GM23248 (cell line): ENCODE measurements at places on chromosomes 5 and 9. TPM values are rescaled to one million over a fixed set of nuclear protein-coding genes. Genes with fewer than 3 reads are reported as not detected.
A peak's percentile ranks its signal among the peaks of the same experiment; 100 is the strongest.

ANKRD34B gene
- not detected in 2 replicates for total RNA-seq

STKLD1 gene
- 0.32 and 3.4 TPM in 2 replicates for total RNA-seq

S100Z gene
- not detected in 2 replicates for total RNA-seq

PCDHGB1 gene
- 0.25 and 0.86 TPM in 2 replicates for total RNA-seq

SLC2A6 gene
- total RNA-seq = 10.1 and 12.0 TPM in 2 replicates

SPEF2 gene
- 3.3 and 5.3 TPM in 2 replicates for total RNA-seq

ARL14EPL gene
- total RNA-seq = not detected in 2 replicates

- peak; percentile 75 for DNase-seq
Measured at GRCh38 chr5:145347026-145347616, 488.0 kb downstream of the PRELID2 start.

DNA sequence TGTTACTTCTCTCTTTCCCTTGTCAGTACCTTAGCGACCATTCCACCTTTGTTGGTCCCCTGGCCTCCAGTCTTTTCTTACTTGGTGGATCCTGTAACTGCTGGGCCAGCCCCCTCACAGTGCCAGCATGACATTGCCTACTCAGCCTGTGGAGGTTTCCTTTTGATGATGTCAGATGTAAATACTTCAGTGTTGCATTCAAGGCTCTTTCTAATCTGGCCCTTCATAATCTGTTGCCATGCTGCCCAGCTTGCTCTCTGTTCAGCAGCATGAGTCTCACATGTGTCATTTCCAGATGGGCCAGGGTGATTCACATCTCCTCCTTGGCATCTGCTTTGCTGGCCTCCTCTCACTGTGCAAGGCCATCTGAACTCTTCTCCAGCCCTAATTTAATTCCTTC lies 57.1 kb downstream of the MAST4 start:
- peak; percentile 97 for DNase-seq

GRCh38 chr9:97979788-97980478 lies 3.2 kb upstream of the ANP32B start:
- DNase-seq = peak; percentile 7

- DNase-seq = no peak
Measured at GRCh38 chr5:58825899-58826298, 243.0 kb downstream of the RAB3C start.

DNA sequence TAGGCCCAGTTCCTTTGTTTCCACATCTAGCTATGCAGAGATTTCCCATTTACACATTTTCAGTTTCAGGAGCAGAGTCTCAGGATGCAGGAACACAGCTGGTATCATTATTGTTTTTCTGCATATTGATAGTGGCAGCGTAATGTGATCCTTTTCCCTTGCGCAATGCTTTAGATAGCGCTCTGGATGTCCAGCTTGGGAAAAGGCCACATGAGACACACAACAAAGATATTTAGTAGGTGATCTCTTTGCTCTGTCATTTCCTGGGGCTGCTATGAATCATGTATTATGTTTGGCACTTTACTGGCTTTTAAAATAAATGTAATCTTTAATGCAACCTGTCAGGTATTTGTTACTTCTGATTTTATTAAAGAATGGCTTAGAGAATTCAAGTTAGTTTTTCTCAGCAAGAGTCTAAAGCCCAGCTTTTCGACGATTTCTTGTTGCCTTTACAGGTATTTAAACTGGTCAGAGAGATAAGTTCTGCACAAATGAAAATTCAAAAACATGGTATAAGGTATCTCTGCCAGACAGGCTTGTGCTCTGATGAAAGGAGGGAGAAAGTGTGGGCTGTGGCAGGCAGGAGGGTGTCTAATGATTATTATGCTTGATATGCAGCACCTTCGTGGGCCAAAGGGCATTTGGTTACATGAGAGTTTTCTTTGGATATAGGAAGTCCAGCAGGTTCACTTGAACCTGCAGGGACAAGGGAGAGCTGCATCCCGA lies 42.2 kb downstream of the PTTG1 start:
- DNase-seq = peak; percentile 80

DNA sequence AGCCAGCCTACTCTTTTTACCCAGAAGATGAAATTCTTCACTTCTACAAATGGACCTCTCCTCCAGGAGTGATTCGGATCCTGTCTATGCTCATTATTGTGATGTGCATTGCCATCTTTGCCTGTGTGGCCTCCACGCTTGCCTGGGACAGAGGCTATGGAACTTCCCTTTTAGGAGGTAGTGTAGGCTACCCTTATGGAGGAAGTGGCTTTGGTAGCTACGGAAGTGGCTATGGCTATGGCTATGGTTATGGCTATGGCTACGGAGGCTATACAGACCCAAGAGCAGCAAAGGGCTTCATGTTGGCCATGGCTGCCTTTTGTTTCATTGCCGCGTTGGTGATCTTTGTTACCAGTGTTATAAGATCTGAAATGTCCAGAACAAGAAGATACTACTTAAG lies 16.6 kb downstream of the OCLN start:
- DNase-seq = no peak

DNA sequence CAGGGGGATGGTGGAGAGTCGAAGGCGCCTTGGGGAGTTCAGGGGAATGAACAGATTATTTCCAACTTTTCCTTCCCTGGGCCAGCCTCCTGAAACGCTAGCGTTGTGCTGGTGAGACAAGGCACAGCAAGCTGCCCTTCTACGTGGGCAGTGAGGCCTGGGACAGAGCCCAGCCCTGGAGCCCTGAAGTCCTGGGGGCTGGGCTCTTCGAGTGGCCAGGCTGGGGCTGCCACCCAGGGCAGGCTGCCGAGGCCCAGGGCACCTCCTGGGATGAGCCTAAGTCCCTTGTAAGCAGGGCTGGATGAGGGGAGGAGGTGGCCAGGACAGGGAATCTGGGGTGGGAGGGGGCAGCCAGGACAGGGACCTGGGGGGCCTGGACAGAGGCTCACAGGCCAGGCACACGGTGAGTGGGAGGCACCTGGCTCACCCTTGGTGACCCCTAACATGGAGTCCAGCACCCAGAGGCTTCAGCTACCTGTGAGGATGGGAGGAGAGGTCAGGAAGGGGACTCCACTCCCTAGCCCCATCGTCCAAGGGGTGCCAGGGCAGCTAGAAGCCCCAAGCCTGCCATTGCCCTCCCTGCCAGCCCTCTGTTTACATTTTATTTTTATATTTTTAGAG lies 1.3 kb upstream of the LCN12 start:
- DNase-seq = no peak

GRCh38 chr5:50807661-50808060 lies 141.2 kb downstream of the PARP8 start:
- no peak for DNase-seq

GRCh38 chr9:28735738-28736342 lies 1162.6 kb upstream of the C9orf72 start:
- no peak for DNase-seq

DNA sequence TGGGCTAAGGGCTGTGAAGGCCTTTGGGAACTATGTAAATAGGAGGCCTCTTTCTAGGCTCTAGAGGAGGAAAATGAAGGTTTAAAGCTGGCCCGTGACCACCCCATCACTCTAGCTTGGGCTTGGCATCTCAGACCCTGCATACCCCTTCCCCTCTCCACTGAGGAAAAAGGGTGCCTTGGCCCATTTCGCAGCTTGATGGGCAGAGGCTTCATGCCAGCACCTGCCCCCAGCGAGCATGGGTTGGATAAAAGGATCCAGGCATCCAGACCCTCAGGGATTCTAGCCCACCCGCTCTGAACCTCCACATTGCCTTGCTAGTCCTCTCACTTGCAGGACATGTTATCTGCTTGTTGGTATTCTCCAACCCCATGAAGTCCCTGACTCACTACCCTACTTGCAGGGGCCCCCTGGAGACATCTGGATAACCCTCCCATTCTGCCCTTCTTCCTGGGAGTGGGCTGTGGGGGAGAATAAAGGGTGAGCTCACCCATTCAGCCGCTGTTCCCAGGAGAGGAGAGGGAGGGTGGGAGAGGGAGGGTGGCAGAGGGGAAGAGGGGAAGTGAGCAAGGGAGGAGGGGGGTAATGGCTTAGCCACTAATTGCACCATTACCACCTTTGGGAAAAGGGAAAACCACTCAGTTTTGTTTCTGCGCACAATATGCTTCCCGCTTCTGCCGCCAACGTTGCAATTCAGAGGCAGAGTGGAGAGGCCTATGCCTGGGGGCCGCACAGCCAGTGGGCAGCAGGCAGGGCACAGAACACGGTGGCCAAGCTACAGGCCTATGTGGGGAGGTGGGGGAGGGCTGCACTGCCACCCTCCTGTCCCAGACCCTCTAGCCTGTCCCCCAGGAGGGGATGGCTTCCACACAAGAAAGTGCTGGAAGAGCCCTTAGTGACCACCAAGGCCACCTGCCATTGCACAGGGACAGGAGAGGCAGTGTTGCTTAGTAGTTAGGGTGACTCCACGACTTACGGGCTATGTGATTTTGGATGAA lies 2.1 kb upstream of the CAMK2A start:
- no peak for DNase-seq

GRCh38 chr9:72997387-72997995 lies 44.6 kb upstream of the ALDH1A1 start:
- DNase-seq = no peak

DNA sequence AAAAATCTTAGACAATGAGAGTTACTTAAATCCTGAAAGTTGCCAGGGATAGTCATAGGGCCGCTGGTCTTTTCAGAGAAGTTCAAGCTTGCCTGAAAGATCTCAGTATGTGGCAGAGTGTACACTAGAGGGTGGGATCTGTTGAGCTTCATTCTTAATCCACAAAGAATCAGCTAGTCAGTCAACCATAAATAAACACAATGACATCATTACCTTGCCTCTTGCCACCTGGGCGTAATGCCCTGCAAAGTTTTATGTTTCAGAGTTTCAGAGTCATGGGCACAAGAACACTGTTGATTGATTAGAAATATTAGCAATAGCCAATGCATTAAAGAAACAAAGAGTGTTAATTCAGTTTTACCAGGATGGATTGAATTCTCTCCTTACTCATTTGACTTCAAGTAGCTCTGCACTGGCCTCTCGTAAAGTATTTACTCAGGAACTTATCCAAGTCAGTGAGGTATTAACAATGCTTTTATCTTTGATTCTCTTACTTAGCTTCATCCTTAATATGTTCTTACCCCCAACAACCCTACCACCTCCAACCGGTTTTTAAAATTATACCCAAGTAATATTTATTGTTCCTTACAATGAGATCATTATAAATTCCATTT lies 14.3 kb upstream of the ANXA1 start:
- DNase-seq = peak; percentile 45

- no peak for DNase-seq
Measured at GRCh38 chr5:140337880-140338279, 8.5 kb downstream of the HBEGF start.
